ENCODE measurements at places on chromosomes 6 and 20. TPM values are rescaled to one million over a fixed set of nuclear protein-coding genes. Genes with fewer than 3 reads are reported as not detected.
A peak's percentile ranks its signal among the peaks of the same experiment; 100 is the strongest.

- no peak for DNase-seq
Observed at GRCh38 chr6:11428895-11429294, 108.7 kb upstream of the TMEM170B start.

DNA sequence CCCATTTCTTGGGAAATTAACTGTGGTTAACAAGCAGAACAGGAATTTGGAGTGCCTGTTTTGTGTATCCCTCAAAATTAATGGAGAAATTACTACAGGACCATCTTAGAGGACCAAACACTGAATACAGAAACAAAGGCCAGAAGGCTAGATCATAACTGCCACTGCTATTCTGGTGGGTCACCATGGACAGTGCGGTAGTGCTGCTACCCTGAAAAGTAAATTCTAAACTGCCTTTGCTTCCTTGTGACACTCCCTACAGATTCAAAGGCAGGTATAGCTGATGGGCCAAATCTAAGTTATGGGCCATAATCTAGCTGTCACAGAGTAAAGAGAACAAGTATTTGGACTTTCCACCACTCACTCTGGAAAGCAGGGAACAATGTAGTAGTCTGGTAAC, 575.8 kb upstream of the ADGRB3 start:
- no peak for DNase-seq

GRCh38 chr20:57501461-57502335, 23.2 kb downstream of the CTCFL start:
- peak; percentile 19 for DNase-seq

TRIM31 gene
- total RNA-seq, result not detected

FLRT3 gene
- not detected for total RNA-seq

VSTM2L gene
- total RNA-seq, result 23.3 TPM

All from A673 (cell line).